ENCODE measurements at places on chromosomes 7 and 10.

DNA sequence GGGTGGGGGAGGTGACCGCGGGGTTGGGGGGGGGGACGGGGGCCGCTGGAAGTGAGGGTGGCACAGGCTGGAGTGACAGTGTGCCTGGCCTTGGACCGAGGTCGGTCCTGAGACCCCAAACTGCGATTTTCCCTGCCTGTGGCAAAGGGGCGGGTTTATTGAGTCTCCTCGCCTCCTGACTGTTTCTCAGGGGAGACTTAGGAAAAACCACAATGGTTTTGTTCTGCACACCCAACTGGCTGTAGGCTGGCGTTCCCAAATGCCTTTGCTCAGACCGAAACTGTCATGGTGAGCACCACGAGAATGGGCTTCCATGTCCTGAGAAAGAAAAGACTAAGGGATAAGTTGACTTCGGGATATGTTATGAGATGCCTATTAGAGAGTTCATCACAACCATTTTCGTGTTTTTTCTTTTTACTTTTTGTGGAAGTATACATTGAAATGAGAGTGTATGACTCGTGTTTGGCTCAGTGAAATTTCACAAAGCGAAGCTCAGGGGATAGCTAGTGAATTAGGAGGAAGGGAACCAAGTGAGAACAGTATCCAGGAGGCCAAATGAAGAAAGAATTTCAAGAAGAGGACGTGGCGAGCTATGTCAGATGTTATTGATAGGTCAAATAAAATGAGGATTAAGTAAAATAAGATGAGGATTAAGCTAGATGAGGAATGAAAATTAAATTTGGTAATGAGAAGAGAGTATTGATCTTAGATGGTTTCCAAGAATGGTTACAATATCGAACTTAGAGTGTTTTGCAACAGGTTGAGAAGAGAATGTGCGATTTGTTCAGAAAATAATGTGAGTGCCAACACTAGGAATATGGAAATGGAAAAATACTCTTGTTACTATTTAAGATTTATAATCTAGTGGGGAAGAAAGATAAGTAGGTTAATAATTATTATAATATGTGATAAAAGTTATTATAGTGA is 918 bp downstream of the NET1 start:
- peak; percentile 57 for DNase-seq

GRCh38 chr10:55398497-55398882 is 597.5 kb upstream of the PCDH15 start:
- no peak for DNase-seq

GRCh38 chr7:1275451-1276381 is 43.0 kb downstream of the UNCX start:
- DNase-seq: no peak

- DNase-seq: peak; percentile 79
Measured at GRCh38 chr7:16416289-16417282, 4.8 kb downstream of the CRPPA start.

DNA sequence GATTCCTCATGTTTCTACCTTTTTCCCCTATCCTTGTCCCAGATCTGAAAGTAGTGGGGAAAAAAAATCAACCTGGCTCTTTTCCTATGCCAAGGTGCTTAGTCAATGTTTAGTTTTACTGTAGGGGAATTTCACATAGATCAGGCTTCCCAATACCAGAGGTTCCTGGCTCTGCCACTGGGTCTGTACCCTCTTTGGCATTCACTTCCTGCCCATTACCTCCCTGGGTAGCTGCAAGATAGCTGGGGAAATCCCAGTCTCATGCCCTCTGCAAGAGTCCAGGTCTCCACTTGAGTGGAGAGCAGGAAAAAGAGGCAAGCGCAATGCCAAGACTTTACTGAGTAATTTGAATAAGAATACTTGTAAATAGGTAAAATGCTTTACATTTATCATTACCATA is 3.5 kb upstream of the BPGM start:
- DNase-seq: no peak

GRCh38 chr10:73808021-73808815 is 3.2 kb downstream of the NDST2 start:
- DNase-seq: no peak

GRCh38 chr7:115267503-115267902 is 345.6 kb downstream of the MDFIC start:
- no peak for DNase-seq

GRCh38 chr7:522071-522950 is 2.7 kb upstream of the PDGFA start:
- DNase-seq: peak; percentile 60

GRCh38 chr10:44178856-44179255 is 206.0 kb downstream of the CXCL12 start:
- DNase-seq: no peak

GRCh38 chr7:40810274-40810673 is 675.5 kb downstream of the SUGCT start:
- no peak for DNase-seq

GRCh38 chr10:77544617-77545016 is 93.0 kb downstream of the KCNMA1 start:
- no peak for DNase-seq

DNA sequence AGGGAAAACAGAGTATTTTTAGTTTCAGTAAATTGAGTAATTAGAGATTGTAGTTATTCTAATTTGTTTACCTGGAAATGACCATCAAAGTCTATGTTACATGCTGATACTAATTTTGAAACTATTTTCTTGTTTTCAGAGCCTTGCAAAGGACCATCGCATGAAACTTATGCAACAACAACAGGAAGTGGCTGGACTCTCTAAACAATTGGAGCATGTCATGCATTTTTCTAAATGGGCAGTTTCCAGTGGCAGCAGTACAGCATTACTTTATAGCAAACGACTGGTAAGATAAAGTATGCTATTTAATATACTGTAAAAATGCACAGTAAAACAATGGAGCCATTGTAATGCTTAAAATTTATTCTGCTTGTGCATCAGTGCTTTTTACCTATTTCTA is 78.5 kb downstream of the TRIM24 start:
- peak; percentile 76 for DNase-seq

GRCh38 chr7:101877882-101878591 is 60.6 kb downstream of the CUX1 start:
- DNase-seq: no peak

DNA sequence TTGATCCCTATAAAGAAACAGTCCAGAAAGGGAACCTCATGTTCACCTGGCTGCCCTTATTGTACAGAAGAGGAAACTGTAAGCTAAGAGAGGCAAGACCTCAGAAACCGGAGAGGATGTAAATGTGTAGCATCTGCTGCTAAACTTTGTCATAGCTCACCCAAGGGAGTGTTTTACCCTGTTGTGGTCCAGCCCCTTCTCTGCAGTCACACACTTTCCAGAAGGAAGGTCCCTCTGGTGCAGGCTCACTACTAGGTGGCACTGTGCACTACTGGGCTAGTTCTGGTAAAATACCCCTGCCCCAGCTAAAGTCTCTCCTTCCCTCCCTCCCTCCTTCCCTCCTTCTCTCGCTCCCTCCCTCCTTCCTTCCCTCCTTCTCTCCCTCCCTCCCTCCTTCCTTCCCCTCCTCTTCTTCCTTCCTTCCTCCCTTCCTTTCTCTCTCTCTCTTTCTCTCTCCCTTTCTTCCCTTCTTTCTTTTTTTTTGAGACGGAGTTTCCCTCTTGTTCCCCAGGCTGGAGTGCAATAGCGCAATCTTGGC is 42.5 kb upstream of the LCOR start:
- DNase-seq: no peak

- no peak for DNase-seq
Measured at GRCh38 chr7:26614503-26614902, 249.9 kb downstream of the SKAP2 start.

- peak; percentile 94 for DNase-seq
Measured at GRCh38 chr10:70378122-70378521, 4.3 kb downstream of the LRRC20 start.

- no peak for DNase-seq
Measured at GRCh38 chr10:114893251-114893650, 44.7 kb upstream of the TRUB1 start.

GRCh38 chr10:35641676-35642034 is 441 bp downstream of the FZD8 start:
- peak; percentile 46 for DNase-seq

DNA sequence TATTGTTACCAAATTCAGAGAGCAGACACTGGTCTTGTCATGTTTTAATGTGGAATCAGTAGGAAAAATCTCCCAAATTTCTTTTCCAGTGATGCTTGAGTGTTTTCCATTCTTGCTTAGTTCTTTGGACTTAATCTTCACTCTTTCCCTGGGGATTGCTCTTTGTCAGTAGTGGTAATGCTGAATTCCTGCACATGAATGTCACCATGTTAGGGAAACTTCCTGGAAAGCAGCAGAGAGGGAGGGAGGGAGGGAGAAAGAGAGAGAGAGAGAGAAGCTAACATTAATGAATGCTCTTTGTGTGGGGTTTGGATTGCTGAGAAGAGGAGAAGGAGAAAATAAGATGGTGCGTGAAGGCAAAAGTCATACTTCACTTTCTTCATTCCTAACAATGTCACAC is 295.3 kb upstream of the COBL start:
- no peak for DNase-seq

GRCh38 chr7:155011086-155011485 is 8.2 kb upstream of the PAXIP1 start:
- DNase-seq: no peak
